ENCODE measurements at places on chromosomes 3 and 15.

DNA sequence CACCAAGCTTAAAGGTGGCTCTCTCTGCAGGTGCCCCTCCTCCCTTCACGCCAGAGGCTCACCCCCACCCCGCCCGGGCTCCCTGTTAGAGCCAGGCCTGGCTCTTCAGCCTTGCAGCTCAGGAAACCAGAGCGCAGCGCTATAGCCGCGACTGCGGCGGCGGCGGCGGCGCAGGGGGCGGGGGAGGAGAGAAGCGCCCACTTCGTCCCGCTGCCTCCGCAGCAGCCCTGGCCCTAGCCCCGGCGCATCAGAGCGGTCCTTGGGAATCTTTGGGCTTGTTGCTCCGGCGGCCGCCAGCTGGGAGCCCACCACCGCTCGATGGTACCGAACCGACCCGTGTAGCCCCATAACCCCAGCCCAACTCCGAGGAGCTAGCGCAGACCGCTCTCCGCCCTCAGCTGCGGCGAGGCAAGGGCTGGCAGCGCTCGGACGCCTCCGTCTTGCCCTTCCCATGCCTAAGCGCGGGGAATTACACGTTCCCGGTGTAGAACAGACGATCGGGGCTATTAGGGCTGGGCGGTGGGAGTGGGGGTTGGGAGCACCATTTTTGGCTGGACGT, 1.2 kb downstream of the RASGRF1 start:
- no peak for DNase-seq

- no peak for DNase-seq
Measured at GRCh38 chr3:130789782-130790322, 43.2 kb upstream of the PIK3R4 start.

GRCh38 chr3:125079675-125080045, 23.9 kb upstream of the HEG1 start:
- DNase-seq: no peak

GRCh38 chr3:59994732-59995304, 945.0 kb upstream of the CFAP20DC start:
- no peak for DNase-seq

Data from activated naive CD4-positive, alpha-beta T cell treated with anti-CD3 and anti-CD28 coated beads for 36 hours (primary cell).